Posterior vena cava (tissue), 2 donors: ENCODE measurements at places on chromosomes 7 and 10.
A peak's percentile ranks its signal among the peaks of the same experiment; 100 is the strongest.

DNA sequence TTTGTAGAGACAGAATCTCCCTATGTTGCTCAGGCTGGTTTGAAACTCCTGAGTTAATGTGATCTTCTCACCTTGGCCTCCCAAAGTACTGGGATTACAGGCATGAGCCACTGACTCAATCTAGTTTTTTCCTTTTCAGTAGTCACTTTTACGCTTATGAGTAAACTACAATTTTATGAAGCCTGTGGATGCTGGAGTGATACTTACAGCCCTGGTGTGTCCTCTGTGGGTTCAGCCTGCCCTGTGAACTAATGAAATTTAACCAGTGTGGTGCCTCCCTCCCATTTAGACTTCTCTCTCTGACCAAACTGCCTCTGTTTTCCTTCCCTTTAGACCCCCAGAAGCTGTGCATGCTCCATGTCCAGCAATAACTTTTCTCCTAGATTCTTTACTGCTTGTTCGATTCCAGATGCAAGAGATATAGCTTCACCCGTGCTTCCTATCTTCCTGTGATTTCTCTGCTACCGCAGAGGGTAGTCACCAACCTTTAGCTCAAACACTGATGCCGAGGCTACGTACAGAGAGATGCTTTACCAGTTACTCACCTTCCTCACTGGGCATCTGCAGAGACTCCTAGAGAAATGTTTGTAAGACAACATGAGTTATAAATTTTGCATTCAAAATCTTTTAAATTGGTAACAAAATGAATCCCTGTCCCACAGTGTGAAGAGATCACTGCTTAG is 90.8 kb downstream of the KIAA1217 start:
- DNase-seq, result no peak

- DNase-seq, result peak; percentile 83
Observed at GRCh38 chr7:27168265-27168947, 3.1 kb upstream of the HOXA9 start.

- no peak for DNase-seq
Observed at GRCh38 chr10:61153771-61154170, 209.8 kb upstream of the RHOBTB1 start.

- no peak for DNase-seq
Observed at GRCh38 chr7:105097619-105098018, 83.6 kb downstream of the KMT2E start.

DNA sequence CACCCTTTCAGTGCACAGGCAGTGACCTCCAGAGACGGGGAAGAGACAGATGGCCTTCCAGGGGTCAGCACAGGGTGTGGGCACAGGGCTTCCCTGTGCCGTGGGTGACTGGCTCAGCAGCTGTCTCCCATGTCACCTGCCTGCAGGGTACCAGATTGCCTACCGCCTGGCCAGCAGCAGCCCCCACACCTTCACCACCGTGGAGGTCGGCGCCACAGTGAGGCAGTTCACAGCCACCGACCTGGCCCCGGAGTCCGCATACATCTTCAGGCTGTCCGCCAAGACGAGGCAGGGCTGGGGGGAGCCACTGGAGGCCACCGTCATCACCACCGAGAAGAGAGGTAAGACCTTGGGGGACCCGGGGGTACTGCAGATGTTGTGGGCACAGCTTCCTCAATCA is 536.5 kb upstream of the FOXK1 start:
- DNase-seq, result no peak

- DNase-seq, result no peak
Observed at GRCh38 chr7:158966780-158967390, 110.5 kb downstream of the DYNC2I1 start.

DNA sequence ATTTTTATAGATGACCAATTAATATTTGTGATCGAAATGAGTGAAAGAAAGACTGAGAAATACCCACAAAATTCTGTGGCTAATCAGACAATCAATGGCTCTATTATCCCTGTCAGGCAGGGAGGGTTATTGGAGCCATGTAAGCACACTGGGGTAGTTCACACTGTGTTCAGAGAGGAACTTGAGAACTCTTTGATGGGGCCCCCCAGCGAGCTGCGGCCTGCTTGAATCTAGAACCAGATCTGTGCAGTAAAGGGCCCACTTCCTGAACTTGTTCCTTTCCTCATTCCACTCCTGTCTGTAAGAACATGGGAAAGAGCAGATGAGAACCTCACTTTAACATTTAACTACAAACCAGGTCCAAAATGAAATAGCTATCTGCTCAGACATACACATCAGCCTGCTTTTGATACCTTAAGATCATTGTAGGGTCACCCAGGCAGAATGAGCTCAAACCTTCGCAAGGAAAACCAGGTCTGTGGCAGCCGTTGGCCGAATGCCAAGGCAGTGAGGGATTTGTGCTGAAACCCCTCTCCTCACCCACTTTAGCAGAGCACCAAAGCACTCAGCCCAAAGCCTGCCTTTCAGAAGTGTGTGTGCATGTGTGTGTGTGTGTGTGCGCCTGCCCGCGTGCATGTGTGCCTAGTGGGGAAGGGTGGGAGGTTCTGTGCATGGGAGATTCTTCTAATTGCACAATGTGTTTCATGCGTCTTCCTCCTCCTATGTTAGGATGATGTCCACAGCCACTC is 365.6 kb upstream of the MGMT start:
- no peak for DNase-seq

- no peak for DNase-seq
Observed at GRCh38 chr7:26101361-26102151, 50.4 kb upstream of the NFE2L3 start.

- no peak for DNase-seq
Observed at GRCh38 chr7:37705976-37706375, 22.4 kb downstream of the GPR141 start.

DNA sequence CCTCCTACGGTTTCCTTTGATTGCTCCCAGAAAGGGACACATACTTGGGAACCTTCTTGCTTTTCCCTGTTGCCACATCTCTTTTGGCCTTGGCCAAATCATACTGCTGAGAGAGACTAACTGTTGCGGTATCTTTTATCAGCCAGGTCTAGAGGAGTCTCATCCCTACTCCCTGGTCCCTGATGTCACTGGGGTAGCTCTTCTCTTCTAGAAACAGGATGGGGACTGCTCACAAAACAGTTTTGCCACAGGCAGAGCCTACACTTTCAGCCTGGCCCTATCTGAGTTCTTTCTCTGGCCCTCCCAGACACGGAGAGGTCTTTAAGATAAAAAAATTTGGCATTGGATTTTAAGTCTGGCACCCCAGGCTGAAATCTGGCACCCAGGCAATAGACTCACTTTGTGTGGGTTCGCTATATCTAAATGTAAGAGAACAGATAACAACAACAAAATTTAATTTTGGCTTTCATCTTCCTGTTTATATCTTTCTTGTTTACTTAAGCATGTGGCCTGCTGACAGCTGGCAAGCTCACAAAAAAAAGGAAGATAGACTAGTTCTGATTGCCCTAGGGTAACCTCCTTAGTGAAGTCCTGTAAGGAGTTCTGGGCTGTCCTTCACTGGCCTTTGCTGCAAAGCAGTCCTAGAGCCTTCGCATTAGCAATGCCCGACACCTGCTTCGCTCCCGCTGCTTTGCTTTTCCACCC is 228.3 kb upstream of the NPVF start:
- DNase-seq, result no peak

- peak; percentile 77 for DNase-seq
Observed at GRCh38 chr10:786633-787474, 97.4 kb upstream of the DIP2C start.

GRCh38 chr7:131555552-131556052 is 826 bp downstream of the PODXL start:
- no peak for DNase-seq

- no peak for DNase-seq
Observed at GRCh38 chr7:101867265-101867664, 49.8 kb downstream of the CUX1 start.

DNA sequence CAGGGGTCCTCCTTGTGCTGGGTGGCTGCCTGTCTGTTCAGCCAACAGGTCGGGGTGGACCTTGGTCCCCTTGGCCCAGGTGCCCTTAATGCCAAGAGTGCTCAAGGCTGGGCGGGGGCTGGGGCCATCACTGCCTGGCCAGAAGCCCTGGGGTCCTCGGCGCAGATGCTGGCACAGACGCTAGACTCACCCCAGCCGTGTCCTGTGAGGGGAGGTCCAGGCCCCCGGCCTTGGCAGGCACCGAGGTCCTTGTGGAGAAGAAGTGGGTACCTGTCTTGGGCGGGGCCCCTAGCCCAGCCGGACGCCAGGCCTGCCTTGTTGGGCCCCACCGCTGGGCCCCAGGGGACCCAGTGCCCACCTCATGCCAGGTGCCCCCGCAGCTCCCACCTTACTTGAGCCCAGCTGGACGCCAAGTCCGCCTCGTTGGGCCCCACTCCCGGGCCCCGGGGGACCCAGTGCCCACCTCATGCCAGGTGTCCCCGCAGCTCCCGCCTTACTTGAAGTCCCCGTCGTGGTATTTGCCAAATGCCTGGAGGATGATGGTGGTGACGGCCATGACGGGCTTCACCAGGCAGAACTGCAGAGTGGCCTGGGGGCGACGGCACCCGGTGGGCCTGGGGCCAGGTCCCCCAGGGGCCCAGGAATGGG is 6.5 kb downstream of the TMEM184A start:
- DNase-seq, result no peak

DNA sequence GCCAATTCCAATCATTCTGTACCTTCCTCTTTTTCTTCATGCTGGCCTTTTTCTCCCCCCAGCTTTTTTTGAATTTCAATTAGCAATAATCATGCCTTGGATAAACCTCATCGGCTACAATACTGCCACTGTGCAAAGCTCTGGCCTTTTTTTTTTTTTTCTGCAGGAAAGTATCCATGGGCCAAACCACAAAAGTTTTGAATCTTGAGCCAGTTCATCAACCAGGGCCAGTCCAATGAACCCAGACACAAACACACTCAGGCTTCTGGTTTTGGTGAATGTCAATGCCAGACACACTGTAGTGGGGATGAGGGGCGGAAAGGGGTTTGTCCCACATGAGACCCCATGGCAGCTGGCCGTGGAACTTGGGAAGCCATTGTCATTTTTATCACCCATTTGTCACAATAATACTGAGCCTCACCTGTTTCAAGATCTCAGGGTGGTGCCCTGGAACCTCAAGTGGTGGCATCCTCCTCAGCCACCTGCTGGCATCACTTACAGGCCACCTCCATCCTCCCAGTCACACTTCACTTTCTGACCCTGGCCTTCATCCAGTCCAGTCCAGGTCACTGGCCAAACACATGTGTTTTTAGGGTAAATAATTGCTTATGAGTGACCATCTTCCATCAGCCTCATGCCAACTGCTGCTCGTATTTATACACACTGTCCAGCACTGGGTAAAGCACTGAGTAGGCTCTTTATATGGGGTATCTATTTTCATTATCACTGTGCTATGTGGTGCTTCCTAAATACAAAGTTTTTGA is 40.8 kb upstream of the TSPAN33 start:
- no peak for DNase-seq

DNA sequence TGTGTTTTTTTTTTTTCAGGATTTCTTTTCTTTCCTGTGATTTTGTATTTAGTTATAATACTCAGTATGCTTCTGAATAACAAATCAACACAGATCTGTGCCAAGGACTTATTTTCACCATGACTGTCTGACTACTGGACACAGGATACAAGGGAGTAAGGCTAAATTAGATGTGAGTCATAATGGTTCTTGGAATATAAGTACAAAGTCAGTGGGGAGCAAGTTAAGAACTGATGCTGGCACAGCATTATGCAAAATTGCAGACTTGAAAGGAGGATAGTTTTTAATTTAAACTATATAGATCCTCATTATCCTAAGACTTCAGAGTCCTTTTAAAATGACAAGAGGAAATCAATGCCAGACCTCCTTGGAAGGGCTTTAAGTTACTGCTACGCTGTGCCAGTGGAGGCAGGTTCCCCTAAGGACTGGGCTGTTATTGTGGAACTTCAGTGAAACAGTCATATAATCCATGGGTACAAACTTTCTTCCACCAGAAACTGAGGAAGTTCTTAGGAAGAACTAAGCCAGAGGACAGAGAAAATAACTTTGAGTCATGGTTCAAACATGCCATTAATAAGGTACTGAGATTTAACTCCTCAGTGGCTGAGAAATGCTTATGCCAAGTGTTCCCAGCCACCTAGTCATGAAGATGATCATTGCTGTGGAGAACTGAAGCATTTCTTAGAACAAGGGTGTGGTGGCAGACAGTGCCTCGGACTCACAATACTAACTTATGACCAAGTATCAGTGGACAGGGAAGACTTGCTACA is 531.2 kb downstream of the HTR7 start:
- DNase-seq, result no peak

- no peak for DNase-seq
Observed at GRCh38 chr7:117333168-117333567, 10.3 kb upstream of the WNT2 start.

DNA sequence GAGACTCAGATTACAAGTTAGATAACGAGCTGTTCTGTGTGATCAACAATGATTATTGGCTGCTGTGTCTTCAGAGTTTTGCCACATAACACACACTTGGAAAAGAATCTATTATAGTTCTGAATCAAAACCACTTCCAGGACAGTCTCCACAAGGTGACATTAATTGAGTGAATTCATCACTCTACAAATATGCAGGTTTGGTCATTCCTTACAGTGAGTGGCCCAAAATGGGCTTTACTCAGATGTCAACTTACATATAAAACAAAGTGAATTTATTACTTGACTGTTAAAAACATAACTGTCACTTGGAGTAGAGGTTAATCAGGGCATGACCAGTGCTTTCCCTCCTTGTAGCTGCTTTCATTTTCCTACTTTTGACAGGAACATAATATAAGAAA is 984.3 kb downstream of the REEP3 start:
- no peak for DNase-seq

- DNase-seq, result no peak
Observed at GRCh38 chr7:37786741-37787569, 61.4 kb upstream of the NME8 start.

DNA sequence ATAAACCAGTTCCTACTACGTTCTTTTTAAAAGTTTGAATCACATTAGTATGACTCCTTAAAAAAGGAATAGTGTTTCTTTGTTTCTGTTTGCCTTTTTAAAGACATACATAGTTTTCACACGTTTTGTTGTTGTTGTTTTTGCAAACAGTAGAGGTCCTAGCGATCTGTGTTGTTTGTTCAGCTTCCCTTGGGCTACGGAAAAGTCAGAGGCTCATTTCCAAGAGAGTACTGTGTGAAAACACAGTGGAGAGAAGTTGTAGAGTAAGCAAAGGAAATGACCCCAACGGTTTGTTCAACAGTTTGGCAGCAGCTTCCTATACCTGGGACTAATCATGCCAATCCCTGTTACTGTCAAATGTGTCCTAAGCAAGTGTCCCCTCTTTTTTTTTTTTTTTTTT is 87.1 kb upstream of the STEAP1 start:
- no peak for DNase-seq

- no peak for DNase-seq
Observed at GRCh38 chr10:30088178-30088577, 28.8 kb upstream of the JCAD start.
